ENCODE measurements at places on chromosomes 3 and 15.

GRCh38 chr3:58272891-58273290 lies 33.2 kb upstream of the RPP14 start:
- DNase-seq = no peak

DNA sequence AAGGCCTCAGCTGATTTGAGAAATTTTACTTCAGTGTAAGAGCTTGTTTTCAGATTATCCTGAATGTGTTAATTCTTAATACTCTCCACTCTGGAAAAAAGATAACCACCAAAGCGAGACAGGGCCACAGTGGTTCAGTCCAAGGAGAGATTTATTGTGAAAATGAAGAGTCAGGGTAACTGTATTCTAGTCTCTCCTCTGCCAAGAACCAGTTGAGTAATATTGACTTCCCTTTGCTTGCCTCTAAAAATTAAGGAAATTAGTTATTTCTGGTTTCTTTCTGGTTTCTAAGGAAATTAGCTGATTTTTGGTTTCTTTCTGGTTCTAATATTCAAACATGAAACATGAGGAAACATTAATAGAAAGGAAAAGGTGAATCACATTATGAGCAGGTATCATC lies 34.9 kb downstream of the PPP1R2 start:
- no peak for DNase-seq

- no peak for DNase-seq
These were observed 43.1 kb upstream of the SACM1L start for GRCh38 chr3:45646051-45646585.

- DNase-seq = no peak
These were observed 30.6 kb upstream of the LRRC3B start for GRCh38 chr3:26591926-26592325.

DNA sequence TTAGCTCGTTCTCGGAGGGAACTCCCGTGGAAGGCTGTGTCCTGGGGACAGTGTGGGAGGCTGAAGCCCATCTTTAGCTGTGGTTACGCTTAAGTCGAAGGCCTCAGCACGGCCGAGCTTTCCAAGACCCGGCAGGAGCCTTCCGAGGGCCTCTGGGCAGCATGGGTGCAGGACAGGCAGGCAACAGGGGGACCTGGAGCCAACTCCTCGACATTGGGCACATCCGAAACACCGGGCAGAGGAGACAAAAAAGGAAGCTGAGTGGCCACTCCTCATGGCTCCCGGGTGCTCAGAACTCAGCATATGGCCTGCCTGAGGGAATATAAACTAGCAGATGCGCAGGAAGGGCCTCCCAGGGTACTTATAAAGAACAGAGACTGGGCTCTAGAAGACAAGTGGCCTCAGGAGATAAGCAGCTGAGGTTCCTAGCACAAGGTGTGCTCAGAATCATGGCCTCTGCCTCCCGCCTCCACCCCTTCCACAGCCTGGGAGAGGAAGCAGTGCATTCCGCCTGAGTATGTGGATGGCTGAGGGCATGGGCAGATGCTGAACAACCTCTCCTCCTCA lies 34.1 kb downstream of the ABTB1 start:
- no peak for DNase-seq

DNA sequence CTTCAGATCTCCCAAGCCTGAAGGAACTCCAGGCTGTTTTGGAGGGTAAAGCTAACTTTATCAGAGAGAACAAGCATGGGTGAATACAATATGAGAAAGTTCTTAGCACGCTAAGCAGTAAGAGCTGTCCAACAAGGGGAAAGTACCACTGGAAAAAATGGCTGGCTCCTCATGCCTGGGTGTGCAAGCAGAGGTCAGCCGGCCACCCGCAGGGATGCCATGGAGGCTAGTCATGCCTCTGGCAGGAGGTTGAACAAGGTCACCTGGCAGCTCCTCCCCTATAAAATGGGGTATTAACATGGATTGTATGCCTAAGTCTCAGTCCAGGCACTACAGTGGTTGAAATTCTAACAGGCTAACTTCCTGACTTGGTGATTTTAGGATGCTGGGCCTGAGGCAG lies 75.4 kb upstream of the SLC6A1 start:
- DNase-seq = no peak

DNA sequence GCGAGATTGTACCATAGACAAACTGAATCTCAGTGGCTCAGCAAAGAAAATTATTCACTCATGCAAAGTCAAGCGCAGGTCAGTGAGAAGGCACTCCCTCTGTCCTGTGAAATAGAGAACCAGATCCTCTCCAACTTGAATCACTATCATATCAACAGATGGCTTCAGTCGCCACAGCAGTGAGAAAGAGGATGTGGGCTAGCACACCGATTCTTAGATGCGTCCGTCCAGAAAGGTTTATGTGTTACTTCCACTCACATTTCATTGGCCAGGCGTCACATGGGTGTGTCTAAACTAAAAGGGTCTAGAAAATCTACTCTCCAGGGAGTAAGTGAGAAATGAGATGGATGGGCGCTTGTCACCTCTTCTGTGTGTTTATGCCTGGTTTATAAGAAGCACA lies 141.6 kb upstream of the KBTBD8 start:
- no peak for DNase-seq

GRCh38 chr15:67110361-67110781 lies 45.0 kb downstream of the SMAD3 start:
- no peak for DNase-seq

DNA sequence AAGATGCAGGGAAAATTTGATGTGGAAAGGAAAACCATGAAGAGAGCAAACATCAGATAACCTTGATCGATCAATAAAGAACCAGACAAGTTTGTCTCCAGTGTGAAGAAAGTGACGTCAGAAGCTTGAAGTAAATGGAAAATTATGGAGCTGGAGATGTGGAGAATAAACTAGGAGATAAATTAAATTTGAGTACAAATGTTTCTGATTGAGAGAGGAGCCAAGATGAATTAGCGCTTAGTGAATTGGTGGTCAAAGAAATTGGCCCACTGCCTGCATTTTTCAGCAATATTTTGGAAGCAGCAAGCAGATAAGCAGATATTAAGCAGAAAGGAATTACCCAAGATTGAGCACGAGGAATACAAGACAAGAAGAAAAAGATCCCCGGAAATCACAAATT lies 567.3 kb upstream of the ZNF385D start:
- no peak for DNase-seq

DNA sequence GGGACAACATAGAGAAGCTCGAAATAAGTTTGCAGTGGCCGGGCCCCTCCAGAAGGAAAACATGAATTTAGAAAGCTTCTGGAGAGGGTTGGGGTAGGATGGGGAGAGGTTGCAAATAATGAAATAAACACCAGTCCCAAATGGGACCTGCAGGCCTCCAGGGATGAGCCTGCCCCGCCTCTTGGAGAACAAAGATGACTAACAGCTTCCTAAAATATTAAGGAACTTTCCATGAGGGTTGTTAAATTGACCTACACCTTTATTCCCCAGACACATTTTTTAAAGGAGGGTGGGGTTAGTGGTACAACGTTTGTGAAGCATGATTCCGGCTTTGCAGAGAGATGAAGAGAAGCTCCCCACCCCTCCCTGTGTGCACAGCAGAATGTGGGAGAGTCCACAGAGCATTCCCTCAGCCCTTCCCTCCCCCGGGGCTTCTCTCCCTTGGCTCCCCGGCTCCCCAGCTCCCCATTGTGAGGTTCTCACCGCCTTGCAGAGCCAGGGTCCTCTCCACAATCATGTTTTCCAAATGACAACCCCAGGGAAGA lies 84.1 kb downstream of the ARHGAP31 start:
- DNase-seq = no peak

GRCh38 chr15:97522347-97522746 lies 438.2 kb upstream of the ARRDC4 start:
- DNase-seq = no peak

- DNase-seq = no peak
These were observed 420.6 kb downstream of the SHQ1 start for GRCh38 chr3:72427624-72428023.

GRCh38 chr15:35886765-35887164 lies 340.8 kb upstream of the DPH6 start:
- no peak for DNase-seq

- no peak for DNase-seq
These were observed 208.9 kb upstream of the DCBLD2 start for GRCh38 chr3:99110401-99110800.

- no peak for DNase-seq
These were observed 2.1 kb upstream of the HTR3D start for GRCh38 chr3:184029443-184029842.

GRCh38 chr15:83695246-83695645 lies 41.3 kb downstream of the ADAMTSL3 start:
- DNase-seq = no peak

DNA sequence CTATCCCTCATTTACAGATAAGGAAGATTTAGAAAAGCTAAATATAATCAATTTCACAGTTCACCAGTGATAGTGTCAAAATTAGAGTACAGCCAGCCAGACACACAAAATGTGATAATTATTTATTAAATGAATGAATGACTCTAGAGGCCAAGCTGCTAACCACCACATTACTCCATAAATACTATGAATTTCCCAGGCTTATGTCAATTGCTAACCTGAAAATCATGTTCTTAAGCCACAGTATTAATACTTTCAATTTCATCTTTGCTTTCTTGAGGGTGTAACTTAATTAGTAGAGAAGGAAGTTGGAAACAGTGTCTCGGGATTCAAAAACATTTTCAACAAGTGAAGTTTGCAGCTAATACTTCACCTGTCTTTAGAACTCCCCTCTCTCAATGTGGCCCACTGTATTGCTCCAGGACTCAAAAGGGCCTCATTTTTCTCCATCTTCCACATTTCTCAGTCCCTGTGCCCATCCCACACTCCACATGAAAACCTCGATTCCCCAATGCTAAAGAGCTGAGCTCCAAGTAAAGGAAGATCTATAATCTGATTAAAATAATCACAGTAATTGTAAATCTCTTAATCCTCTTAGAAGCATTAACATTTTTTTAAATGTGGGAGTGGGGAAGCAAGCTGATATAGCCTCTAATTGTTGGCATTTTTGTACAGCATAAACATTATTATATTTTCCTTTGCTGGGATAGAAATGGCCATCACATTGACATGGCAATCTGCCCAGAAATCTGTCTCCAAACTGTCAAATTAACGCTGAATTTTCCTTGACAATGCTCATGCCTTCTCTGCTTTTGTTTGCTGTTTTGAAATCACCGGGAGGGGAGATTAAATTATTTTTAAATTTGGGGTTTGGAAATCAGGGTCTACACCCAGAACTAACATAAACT lies 765.1 kb downstream of the ROBO1 start:
- DNase-seq = no peak

- DNase-seq = no peak
These were observed 238.0 kb upstream of the CTNNB1 start for GRCh38 chr3:40961104-40961857.

DNA sequence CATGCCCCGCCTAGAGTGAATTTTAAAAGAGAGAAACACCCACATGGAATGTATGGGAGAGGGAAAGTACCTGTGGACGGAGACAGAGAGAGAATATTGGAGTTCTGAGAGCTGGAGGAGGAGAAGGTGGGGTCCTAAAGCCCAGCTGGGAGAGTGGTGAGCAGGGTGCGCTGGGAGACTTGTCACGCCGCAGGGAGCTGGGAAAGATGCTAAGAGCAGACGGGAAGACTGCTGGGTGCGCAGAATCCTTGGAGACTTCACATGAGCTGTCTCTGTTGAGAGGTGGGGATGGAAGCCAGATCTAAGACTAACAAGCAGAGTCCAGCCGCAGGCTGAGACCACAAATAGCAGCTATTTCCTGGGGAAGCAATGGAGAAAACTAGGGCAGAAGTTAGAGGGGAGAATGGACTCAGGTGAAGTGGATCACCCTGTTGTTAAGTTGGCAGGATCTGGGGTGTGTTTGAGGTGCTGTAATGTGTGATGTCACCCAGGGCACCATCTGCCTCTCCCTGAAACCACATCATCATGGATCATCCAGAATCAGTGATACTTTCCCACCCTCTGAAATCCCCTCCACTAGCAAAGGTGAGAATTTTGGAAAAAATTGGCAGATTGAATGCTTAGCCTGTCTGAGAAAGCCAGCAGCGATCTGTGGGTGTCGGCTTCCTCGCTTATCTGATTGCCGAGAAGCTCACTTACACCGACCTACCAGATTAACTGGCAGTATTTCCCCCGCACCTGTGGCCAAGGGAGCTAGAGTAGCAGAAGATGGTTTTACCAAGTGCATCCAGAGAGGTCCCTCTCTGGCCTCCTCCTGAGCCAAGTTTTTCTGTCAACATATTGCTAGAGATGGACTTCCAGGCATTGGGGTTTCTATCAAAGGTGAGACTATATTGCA lies 174.8 kb upstream of the BHLHE40 start:
- DNase-seq = no peak

GRCh38 chr3:140296796-140297352 lies 361.9 kb downstream of the CLSTN2 start:
- DNase-seq = no peak

DNA sequence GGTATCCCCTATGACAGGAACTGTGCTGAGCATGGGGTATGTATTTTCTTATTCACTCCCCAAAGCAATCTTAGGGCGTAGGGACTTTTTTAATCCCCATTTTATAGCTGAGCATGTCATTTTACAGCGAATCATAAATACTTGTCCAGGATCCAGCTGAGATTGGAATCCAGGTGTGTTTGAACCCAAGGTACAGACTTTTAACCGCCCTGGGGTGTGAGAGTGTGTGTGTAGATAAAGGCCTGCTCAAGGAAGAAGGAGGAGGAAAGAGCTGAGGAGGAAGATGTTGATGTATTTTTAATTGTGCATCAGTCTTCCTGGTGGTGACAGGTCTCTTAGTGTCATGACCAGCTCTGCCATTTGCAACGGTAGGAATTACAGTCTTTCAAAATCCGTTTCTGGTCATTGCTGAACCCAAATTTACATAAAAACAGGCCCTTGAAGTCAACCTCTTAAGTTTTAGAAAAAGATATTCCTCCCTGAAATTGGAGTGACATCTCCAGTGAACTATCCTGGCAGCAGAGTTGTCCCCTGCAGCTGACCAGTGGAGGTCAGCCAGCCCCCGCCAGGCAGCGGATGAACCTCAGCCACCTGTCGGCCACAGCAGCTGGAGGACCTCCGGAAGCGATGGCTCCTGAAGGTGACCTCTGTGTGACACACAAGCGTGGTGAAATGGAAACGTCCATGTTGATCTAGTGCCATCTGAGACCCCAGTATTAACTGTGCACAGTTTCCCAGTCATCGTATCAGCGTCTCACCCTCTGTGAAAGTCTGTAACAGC lies 92.8 kb upstream of the MITF start:
- no peak for DNase-seq

DNA sequence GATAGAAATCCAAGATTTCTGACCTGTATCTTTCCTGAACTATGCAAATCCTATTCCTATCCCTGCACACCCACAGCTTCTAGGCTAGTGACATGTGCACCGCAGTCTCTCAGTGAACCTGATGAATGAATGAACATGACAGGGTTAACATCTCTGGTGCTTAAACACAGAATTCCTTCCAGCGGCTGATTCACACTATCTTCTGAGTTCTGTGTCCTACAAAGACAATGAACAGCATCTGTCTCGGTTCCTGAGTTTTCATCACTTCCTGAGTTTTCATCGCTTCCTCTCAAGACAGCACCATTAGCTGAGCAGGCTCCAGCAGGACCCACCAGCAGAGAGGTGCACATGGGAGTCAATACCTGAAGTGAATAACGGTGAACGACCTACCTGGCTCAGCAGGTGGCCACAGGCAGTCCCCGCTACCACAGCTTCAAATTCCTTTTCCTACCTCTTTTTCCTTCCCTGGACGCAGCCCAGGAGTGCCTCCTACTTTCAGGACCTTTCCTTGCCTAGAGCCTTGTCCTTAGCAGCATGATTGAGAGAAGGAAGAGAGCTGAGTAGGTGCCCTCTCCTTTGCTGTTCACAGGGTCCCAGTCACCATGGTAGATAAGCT lies 113.5 kb downstream of the IGF2BP2 start:
- DNase-seq = no peak

- DNase-seq = no peak
These were observed 5.3 kb downstream of the SEMA3G start for GRCh38 chr3:52439426-52440248.

Data from NCI-H510A treated with DMSO at 0.1 percent for 48 hours (cell line).